ENCODE measurements at places on chromosomes 12 and 14.

GRCh38 chr14:102949062-102949800, 26.8 kb downstream of the AMN start:
- peak; percentile 23 for DNase-seq

- DNase-seq: no peak
Observed at GRCh38 chr14:91229005-91229382, 15.5 kb downstream of the GPR68 start.

DNA sequence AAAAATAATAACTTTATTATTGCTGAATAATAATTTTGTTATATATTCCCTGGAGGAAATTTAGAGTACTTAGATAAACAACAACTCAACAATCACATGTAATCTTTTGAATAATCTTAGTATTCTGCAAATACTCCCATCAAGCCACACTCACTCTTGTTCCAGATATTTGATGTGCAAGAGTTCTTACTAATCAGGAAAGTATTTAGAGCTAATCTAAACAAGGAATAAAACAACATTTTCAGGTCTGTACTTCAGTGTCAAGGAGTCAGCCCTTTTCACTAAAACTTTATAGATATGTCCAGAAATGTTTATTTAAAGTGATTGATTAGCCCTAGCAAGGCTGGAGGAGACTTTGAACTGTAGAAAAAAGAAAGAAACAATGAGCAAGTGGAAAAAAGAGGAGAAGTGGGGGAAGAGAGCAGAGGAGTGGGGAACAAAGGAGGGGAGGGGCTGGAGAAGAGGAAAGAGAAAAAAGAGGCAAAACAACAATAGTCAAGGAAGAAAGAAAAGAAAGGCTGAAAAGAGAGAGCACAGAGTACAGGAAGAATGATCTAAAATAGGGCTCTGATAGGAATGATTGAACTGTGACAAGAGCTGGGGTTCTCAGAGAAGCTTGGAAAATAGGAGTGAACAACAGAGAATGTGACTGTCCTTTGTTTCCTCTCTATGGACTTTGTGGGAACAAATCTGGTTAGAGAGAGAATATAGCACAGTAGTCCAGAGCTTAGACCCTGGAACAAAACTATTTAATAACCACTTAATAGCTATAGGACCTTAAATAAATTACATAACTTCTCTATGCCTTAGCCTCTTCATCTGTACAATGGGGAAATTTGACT, 238.7 kb downstream of the AKAP6 start:
- DNase-seq: no peak

DNA sequence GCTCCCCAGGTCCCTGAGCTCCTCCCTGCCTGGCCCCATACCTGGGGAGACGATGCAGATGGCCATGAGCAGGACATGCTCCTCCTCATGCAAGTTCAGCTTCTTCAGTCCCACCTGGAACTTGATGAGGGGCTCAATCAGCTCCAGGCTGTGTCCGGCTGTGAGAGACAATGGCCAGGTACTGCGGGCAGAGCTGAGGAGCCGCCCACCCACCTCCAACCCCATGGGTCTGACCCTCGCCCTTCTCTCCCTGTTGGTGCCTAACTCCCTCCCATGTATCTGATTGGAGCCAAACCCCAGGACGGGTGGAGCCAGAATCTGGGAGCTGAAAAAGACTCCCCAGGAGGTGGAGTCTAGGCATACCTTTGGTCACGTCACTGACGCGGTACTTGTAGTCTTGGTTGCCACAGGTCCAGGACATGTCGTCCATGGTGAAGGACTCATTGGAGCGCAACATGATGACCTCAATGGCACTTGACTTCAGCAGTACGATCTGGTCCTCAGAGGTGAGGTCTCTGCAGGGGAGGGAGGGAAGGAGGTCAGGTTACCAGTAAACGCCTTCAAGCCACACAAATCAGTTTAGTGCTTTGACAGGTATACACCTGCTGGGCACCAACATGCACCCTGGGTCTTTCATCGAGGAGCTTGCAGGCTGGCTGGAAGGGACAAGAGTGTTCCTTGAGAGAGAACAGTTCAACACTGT, 26.7 kb upstream of the HDAC7 start:
- DNase-seq: no peak

GRCh38 chr12:112418273-112418607, 507 bp upstream of the PTPN11 start:
- DNase-seq: no peak

GRCh38 chr14:51582437-51582836, 69.3 kb upstream of the FRMD6 start:
- no peak for DNase-seq

DNA sequence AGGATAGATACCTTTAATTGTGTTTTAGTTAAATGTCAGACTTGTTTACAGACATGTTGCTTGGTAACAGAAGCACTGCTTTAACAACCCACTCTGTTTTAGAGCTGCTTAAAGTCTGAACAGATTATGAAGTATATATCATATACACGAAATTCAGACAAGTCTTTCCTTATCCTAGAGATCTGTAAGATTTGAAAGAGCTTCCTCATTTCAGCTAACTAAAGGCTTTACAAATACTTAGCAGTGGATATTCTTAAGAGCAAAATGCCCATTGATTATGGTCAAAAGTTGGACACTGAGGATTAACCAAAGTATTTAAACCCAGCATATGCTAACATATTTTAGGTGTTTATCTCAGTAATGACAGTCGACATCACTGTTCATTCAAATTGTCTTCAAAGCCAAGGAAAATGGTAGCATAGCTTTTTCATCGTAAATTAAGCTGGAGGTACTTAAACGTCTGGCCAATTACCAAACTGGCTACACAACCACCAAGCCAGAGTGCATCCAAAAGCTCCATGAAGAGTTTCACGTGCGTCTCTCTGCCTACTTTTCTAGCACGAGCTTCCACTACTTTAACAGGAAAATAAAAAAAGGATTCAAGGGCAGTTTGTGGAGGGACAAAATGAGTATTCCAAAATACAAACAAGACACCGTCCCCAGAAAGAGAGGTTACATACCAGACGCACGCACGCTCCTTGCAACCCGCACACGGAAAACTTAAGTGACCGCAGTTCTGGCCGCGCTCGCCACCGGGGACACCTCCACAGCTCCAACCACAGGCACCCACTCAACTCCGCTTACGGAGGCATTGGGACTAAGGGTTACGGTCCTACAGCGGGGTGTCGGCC, 565 bp downstream of the CEP83 start:
- DNase-seq: peak; percentile 2

- DNase-seq: peak; percentile 68
Observed at GRCh38 chr14:24052656-24053547, 1.1 kb downstream of the CARMIL3 start.

- no peak for DNase-seq
Observed at GRCh38 chr12:114245555-114245954, 160.4 kb downstream of the TBX5 start.

DNA sequence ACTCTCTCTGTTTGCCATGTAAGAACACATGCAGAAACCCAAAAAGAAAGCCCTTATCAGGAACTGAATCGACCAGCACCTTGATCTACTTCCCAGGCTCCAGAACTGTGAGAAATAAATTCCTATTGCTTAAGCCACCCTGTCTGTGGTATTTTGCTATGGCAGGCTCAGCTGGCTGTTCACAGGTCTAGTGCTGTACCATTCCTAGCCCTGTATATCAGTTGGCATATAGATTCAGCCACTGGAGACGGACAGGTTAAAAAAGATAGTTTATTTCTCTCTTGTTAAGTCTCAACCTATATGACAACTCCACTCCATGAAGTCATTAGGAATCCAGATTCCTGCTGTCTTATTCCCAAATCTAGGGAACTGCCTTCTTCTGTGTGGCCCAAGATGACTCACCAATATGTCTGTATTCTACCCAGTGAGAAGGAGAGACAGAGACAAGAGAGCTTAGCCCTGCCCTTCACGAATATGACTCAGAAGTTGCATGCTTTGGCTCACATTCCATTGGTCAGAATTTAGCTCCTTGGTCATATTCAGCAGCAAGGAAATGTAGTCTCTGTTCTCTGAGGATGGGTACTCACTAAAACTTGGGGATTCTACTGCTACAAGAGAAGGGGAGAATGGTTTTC, 57.0 kb downstream of the PLEKHG7 start:
- no peak for DNase-seq

DNA sequence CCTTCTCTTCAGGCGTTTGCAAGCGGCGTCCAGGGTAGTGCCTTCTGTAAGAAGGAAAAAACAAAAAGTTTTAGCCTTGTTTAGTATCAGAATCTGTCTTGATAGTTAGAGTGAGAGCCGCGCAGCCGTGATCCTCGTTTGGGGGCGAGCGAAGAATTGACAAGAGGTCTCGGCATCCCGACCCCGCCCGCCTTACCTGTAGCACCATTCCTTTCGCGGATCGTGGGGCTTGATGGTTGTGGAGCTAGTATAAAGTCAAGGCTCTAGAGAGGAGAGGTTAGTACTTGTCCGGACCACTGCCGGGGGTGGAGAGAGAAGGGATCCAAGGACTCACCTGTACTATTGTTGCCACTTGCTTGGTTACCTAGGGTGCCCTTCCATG, 494 bp downstream of the TMTC3 start:
- peak; percentile 14 for DNase-seq

DNA sequence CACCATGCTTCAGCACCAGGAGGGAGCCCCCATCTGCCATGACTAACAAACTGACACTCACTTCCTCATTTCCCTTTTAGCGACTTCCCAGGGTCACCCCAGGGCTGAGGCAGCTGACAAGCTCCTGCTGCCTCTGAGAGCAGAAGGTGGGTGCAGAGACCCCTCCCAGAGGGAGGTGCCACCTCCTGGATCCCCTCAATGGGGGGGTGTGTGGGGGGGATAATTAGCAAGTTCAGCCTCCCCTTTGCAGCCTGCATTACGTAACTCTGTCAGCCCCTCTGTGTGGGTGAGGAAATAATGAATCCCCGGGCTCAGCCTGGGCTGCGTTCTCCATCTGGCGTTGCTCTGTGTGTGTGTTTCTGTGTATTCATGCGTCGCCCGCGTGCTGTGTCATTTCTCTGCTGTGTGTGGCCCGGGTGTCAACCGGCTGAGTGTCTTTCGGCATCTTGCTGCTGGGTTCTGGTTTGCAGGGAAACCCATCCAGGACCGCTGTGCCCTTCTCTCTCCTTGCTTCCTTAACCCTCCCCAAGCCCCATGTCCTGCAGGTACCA, 28.0 kb downstream of the NOS1 start:
- DNase-seq: no peak

- DNase-seq: no peak
Observed at GRCh38 chr12:2633176-2633824, 161.5 kb upstream of the FKBP4 start.

DNA sequence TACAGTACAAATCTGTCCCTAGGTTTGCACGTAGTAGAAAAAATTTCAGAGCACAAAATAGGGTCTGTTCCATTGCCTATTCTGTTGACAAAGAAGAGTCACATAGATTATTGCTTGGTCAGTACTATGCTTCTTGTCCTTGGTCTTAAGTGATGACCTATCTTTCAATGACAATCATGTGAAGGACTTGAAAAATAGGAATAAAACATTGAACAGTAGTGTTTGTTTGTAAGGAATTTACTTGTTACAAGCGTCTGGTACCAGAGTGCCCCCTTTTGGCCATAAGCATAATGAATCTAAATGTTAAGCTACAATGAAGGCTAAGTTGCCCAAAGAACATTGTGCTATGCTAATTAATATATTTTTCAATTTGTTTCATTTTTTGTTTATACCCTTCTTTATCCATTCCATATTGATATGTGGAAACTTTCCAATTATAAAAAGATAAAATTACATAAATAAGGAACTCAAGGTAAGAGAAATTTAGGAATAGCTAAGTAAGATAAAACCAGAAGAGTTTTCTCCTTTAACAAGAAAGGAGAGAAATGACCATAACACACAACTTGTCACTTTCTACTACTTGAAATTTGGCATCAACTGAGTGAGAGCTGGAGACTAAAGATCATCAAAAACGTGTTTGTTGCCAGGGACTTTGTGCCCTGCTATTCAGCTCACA, 204.7 kb downstream of the EPS8 start:
- DNase-seq: peak; percentile 64

DNA sequence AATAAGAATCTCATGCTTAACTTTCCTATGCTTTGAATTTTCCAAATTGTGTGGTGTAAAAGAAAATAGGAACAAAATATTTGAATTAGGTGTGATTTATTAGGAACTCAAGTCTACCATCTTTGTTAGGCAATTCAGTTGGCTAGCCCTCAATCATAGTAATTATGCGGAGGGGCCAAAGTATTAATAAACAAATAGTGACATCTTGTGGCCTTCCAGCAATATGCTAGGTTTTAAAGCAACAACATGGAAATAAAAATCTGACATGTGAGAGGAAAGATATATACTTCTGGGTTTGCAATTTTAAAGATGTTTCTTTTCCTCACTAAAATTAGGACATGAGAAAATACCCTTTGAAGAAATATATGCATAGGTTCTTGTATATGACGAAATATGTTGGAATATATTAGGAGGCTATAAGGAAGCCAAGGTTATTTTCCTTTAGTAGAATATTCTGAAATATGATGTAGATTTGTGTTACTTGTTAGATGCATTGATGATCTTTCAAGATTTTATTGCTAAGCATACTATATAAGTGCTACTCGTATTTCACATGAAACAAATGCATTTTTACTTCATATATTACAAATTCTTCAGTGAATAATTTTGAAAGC, 200.4 kb downstream of the PTPRO start:
- peak; percentile 37 for DNase-seq

DNA sequence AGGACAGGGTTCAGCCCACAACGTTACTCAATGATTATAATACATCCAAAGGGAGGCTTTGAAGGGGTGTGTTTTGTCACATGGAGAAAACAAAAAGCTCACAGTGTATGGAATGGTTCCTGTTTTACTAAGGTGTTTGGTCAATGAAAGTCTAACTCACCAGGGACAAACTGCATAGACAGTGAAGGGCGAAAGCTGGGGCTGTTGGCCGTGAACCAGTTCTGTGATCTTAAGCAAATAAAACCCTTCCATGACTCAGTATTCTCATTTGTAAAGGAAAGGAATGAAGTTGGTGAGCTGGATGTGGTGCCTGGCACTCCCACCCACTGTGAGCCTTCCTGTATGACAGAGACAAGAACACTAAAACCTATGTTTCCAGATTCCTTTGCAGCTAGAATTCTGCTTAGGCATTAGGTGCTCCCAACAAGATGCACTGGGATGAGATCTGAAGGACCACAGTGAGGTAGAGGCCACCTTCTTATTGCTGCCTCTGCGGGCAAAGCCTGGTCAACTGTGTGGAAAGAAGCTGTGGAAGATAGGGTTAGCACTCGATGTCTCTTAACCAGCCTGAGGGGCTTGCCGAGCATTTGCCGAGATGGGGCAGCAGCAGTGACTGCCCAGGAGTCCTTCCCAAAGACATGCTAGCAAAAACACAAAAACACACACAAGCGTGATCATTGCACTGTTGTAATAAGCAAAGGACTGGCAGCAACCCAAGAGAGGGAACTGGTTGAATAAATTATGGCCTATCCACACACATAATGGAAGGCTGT, 48.5 kb downstream of the VCPKMT start:
- no peak for DNase-seq

Measured in activated CD4-positive, alpha-beta T cell treated with anti-CD3 and anti-CD28 coated beads, Interleukin-10, Interleukin-2, amounts not matched to agents 100 ng/mL and 50 ng/mL, durations not matched to agents 16 hours and 8 hours (primary cell).